ENCODE measurements at places on chromosomes 6 and 20.

DNA sequence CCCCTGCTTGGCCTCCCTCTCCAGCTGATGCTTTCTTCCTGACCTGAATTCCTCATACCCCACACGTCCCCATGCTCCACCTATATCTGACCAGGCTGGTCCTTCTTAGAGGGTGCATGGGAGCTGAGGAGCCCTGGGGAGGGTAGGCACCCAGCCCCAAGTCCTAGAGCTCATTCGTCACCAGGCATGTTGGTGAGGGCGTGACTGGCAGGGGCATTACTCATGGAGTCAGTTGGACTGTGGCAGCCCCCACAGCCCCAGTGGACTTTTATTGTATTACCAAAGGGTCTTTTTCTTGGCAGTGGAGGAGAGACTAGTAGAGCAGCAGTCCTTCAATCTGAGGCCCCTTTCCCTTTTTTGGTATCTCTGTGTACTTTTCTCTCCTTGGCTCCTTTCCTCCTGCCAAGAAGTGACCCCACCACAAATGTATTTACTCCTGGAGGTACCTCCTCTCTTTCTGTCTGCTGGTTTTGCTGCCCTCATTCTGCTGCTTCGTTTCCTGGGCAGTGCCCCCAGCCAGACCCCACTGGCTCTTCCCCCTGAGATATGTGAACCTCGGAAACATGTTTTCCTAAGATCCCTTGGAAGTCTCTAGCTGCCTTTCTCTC lies 10.4 kb upstream of the SGK2 start:
- no peak for DNase-seq

DNA sequence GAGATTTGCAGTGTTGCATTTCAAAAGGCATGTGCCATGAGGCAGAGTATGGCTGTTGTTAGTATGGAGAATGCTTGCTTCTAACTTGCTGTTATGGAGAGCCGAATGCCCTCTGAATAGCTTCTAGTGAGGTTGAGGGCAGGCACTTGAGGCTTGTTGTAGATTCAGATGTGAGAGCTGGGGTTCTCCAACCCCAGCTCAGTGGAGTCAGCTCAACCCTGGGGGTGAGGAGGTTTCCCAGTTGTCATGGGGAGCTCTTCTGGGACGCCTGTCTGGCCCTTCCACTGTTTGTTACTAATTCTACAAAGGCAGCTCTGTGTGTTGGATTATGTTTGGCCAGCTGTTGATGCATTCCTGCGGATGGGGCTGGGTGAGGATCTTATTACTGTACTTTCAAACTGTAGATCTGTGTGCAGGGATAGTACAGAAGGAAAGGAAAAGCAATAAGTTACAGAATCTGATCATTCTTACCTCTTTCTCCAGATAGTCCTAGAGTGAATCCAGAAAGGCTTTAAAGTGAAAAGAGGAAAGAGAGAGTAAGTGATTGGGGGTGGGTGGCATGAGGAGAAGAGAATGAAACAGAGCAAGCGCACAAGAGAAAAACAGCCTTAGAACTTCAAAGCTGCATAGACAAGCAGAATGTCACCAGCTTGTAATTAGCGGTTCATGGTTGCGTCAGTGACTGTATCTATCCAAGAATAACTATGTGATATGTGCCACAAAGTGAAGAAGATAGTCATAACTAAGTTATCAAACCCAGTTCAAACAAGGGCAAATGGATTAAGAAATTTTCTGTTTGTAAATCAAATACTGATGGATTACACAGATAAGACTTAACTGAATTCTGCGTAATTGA lies 148.7 kb downstream of the PRL start:
- DNase-seq = peak; percentile 90

GRCh38 chr6:22239261-22239921 lies 57.4 kb downstream of the PRL start:
- DNase-seq = peak; percentile 86

DNA sequence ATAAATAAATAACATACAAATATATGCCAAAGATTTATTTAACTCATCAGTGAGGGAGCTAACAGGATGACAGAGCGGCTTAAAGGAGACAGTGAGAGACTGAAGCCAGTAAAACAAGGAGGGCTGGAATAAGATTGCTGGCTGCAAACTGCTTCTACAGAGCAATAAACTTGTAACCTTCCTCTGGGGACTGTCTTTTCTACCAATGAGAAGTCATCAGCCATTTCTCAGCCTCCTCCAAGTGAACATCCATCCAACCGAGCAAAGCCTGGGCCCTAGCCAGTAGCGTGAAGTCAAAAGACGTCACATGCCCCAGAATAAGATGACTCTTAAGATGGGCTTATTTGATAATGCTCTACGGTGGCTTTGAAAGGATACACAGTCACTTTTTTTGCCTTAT lies 42.5 kb downstream of the CPXM1 start:
- DNase-seq = no peak

DNA sequence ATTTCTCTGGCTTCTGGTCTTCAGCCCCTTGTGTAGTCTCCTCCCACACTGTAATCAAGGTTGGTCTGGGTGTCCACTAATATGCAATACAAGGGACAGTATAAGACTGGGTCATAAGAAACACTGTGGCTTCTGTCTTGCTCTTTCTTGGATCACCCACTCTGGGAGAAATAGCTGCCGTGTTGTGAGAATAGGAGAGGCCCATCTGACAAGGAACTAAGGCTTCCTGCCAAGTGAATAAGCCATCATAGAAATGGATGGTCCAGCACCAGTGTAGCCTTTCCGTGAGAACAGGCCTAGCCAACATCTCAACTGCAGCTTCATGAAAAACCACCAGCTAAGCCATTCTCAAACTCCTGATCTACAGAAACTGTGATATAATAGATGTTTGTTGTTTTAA lies 23.3 kb downstream of the BAG2 start:
- no peak for DNase-seq

- DNase-seq = peak; percentile 71
Measured at GRCh38 chr20:33667676-33668465, 1.1 kb downstream of the ACTL10 start.

- DNase-seq = peak; percentile 24
Measured at GRCh38 chr6:148037496-148037895, 305.1 kb upstream of the SASH1 start.

- no peak for DNase-seq
Measured at GRCh38 chr20:22581437-22582385, 2.7 kb downstream of the FOXA2 start.

GRCh38 chr6:3165631-3166534 lies 8.5 kb upstream of the TUBB2A start:
- DNase-seq = peak; percentile 35

GRCh38 chr6:155787168-155787567 lies 331.5 kb upstream of the NOX3 start:
- no peak for DNase-seq

DNA sequence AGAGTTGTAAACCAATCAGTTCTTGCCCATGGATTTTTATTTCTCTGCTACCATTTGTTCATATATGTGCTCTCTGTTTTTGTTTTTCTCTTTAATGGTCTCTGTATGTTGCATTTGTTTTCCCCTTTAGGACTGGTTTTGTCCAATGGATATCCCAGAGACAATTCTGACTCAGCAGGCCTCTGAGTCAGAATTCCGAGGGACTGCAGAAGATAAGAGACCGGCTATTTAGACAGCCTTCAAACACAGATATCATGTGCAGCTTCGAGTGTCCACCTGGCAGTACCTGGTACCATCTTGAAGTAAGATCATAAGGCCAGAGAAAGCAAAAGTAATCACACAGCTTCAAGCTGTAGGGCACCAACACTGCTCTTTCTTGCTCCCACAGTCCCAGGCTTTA lies 125.5 kb downstream of the ELOVL4 start:
- no peak for DNase-seq

All from fibroblast of skin of scalp (primary cell).